Stimulated activated CD8-positive, alpha-beta memory T cell treated with anti-CD3 and anti-CD28 coated beads, Interleukin-4, amount 100 ng/mL, for 48 hours (primary cell): ENCODE measurements at places on chromosomes 3 and 15.

DNA sequence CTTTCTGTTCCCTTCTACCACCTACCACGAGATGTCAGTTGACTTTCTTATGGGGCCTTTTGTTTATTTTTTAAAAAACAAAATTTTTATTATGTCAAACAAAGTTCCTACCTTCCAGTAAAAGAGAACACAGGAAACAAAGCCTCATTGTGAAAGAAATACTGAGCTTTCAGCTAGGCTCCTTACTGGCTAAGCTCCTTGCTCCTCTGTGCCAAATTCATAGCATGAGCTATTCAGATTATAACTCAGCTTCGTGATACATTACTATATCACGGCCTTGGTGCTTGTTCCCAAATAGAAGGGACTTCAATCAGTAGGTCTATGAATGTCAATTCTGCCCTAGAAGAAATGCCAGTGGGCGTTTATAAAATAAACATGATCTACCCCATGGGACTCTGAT, 145.8 kb upstream of the CHRM5 start:
- DNase-seq, result no peak

DNA sequence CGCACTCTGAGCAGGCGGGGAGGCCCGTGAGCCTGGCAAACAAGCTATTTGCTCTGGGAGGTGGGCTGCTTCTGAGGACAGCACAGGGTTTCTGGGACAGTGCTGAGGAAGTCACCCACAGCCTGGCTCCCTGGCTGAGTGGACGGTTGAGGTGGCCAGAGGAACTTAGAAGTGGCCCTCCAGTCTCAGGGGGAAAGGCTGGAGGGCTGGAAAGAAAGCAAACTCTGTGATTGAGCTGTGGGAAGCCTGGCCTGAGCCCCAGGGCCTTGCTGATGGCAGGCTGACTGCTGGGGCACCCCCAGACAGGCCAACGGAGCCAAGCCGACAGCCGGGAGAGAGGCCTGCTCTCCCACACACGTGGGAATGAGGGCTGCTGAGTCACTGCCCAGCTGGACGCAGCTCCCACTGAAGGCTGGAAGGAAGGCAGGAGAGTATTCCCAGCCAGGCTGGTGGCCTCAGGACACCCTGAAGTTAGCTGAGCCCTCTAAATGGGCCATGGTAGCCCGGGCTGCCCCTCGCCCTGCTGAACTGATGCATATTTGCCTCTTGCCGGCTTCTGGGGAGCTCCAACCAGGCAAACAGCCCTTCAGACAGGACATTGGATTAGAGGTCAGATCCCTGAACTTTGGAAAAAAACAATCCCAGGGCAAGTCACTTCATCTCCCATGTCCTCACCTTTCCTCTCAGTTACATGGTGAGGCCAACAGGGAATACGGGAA, 98.0 kb upstream of the TLE3 start:
- DNase-seq, result no peak

GRCh38 chr15:22956257-22956977, 23.8 kb downstream of the CYFIP1 start:
- no peak for DNase-seq

- DNase-seq, result no peak
These were observed 29.8 kb upstream of the EPHB3 start for GRCh38 chr3:184531626-184532280.

GRCh38 chr15:31276596-31277298, 49.9 kb upstream of the KLF13 start:
- no peak for DNase-seq

DNA sequence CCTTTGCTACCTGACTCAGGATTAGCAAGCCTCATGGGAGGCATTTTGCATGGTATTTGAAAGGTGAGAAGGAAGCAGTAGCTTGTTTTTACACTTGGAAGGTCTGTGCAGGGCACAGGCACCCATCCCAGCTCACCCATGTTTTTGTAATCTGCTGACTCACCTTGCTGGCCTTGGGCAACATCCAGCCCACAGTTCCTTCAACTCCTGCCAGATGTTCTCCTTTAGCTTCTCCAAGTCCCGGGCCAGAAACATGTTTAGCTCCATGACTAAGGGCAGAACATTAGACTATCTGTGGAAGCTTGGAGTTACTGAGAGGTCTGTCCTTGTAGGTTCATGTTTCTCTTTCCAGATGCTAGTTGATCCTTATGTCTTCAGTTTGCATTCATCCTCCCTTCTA, 12.4 kb upstream of the ZNF770 start:
- DNase-seq, result no peak

GRCh38 chr15:69793781-69794451, 303.8 kb downstream of the TLE3 start:
- no peak for DNase-seq

DNA sequence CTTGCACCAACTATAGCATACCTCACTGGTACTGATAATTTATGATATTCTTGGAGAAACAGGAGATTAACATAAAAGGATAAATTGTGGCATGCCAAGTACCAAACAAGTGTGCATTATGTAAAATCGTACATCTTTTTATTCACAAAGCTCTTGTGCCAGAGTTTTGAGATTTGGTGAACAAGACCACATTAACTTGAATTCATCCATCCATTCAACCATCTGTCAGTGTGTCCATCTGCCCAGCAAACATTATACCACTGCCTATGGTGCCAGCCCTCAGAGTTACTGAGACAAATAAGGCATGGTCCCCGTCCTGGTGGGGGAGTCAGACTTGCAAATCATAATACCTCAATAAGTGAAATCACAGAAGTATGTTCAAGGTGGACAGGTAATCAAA, 17.0 kb upstream of the NEO1 start:
- DNase-seq, result no peak

DNA sequence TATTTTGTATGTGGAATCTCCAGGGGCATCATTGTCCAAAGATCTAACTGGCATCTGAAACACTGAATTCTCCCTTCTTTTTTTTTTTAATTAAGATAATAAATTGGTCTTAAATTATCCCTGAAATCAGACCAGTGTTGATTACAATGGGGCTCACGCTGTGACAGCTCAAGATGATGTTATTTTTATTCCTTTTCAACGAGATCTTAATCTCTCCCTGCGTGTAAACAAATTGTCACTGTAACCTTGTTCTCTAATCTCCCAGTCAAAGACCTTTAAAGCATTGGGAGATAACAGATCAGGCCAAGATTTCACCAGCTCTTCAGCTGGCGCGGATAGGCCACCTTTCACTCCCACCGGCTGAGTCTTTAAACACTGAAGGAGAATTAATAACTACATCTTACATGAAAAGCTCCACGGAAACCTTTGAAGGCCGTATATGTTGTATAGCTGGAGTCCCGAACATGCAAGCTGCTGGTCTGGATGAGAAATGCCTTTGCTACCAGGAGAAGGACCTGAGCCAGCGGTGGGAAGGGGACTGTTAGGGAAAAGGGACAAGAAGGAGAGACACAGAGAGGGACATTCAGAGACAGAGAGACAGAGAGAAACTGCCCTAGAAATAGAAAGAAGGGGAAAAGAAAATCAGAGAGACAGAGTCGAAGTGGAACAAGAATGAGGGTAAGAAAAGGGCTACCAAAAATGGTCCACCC, 418.8 kb upstream of the NR2F2 start:
- no peak for DNase-seq

DNA sequence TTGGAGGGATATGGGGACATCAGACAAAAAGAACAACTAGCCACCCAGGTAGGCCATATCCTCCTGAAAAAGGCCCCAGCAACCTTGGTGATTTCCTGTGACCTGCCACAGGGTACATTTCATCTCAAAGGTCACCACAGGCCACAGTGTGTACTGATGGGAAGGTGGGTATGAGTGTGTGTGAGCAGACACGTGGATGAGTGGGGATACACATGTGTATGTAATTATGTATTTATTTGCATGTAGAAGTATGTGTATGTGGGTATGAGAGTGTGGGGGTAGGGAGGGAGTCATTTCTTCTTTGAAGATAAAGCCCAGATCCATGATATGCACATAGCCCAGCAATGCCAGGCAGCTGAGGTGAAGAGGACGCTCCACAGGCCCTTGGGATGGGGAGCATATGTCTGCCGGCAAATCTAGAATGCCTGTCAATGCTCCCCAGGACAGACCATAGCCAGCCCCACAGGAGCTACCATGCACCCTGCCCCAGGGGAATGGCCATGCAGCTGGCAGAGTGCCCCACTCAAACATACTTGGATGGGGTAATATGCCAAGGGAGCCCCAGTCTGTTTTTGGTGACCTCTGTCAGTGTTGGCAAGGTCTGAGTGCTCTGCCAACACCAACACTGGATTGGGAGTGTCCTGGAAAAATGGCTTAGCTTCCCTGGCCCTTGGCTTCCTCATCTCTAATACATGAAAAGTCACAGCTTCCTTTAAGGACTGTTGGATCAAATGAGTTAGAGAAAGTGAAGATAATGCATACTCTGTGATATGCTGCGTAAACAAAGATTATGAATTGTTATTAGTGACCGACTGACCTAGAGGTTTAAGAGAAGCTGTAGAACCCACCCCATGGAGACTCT, 42.4 kb downstream of the RAB6B start:
- DNase-seq, result no peak

- no peak for DNase-seq
These were observed 662 bp downstream of the TMEM108 start for GRCh38 chr3:133038731-133039375.

DNA sequence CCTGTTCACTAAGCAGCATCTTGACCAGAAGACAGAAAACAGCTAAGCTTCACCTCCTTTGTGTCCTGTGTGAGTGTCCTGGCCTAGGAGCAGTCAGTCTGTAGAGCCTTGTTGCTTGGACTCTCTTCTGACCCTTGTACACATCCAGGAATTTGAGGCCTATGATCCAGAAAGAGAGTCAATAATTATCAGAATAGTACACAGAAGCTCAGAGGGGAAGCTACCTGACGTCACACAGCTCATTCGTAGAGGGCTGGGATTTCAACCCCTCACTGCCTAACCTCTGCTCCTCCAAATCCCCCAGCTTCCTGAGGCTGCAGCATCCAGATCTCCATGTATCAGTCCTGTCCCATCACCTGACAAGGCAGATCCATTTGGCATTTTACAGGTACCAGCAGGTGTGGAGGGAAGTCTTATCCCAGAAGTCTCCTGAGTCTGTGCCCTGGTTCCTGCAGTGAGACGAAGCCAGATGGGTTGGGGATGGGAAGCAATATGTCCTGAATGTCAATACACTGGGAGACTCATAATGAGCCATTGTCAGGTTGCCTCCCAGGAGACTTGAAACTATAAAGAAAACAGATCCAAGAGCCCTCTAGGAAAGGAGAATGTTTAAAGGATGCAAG, 203.1 kb downstream of the MINAR1 start:
- DNase-seq, result no peak

DNA sequence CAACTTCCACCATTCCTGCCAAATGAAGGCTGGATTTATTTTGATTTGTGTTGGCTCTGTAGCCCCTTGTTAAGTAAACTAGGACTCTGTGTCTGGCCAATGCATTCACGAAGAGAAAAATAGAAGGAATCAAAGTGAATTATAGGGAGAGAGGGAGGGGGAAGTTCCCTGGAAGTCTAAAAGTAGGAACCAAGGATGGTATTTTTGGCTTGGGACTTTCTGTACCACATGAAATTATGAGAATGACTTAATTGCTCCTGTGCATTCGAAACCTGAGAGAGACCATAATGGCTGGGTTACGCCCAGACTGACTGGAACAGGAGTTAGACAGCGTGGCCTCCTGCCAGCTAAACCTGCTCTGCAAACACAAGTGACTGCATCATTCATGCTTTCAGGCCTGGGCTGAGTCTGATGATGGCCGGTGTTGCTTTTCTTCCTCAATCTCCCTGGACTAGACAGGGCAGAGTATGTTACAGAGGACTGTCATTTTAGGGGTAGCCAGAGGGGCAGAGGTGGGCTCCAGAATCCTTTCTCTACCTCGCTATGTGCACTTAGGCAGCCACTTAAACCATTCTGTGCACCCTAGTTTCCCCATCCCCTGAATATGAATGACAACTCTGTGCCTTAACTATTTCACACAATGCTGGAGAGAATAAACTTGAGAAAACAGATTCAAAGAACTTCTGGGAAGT, 58.9 kb downstream of the MYO1E start:
- no peak for DNase-seq

GRCh38 chr3:117234331-117234730, 524.8 kb downstream of the TUSC7 start:
- DNase-seq, result no peak

DNA sequence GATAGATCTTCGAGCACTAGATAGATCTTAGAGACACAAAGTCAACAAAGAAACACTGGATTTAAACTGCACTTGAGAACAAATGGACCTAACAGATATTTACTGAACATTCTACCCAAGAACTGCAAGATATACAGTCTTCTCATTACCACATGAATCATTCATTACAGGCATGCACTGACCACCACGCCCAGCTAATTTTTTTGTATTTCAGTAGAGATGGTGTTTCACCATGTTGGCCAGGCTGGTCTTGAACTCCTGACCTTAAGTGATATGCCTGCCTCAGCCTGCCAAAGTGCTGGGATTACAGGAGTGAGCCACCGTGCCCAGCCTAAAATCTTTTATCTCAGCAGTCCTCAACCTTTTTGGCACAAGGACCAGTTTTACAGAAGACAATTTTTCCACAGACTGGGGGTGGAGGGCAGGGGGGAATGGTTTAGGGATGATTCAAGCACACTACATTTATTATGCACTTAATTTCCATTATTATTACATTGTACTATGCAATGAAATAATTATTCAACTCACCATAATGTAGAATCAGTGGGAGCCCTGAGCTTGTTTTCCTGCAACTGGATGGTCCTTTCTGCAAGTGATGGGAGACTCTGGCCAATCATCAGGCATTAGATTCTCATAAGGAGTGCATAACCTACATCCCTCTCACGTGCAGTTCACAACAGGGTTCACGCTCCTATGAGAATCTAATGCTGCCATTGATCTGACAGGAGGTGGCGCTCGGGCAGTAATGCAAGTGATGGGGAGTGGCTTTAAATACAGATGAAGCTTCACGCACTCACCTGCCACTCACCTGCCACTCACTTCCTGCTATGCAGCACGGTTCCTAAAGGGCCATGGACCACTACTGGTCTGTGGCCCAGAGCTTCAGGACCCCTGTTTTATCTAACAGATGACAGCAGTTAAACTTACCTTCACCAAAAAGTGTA, 21.7 kb downstream of the CSNK1G1 start:
- no peak for DNase-seq

DNA sequence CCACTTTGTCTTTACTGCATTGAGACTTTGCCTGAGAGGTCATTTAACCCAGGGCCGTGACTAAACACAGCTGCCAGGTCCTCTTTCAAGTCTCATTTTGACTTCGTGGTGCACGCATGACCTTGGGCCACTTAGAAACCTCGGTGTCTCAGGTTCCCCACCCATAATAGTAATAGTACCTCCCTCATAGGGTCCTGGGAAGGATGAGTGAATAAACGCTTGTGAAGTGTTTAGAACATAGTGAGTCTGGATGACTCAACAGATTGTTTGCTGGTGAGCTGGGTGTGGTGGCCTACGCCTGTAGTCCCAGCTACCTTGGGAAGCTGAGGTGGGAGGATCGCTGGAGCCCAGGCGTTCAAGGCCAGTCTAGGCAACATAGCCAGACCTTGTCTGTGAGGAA, 56.3 kb downstream of the BDH1 start:
- DNase-seq, result no peak
